ENCODE measurements at places on chromosomes 5 and 9.

GRCh38 chr5:102295534-102296177, 428 bp downstream of the SLCO4C1 start:
- DNase-seq: no peak

DNA sequence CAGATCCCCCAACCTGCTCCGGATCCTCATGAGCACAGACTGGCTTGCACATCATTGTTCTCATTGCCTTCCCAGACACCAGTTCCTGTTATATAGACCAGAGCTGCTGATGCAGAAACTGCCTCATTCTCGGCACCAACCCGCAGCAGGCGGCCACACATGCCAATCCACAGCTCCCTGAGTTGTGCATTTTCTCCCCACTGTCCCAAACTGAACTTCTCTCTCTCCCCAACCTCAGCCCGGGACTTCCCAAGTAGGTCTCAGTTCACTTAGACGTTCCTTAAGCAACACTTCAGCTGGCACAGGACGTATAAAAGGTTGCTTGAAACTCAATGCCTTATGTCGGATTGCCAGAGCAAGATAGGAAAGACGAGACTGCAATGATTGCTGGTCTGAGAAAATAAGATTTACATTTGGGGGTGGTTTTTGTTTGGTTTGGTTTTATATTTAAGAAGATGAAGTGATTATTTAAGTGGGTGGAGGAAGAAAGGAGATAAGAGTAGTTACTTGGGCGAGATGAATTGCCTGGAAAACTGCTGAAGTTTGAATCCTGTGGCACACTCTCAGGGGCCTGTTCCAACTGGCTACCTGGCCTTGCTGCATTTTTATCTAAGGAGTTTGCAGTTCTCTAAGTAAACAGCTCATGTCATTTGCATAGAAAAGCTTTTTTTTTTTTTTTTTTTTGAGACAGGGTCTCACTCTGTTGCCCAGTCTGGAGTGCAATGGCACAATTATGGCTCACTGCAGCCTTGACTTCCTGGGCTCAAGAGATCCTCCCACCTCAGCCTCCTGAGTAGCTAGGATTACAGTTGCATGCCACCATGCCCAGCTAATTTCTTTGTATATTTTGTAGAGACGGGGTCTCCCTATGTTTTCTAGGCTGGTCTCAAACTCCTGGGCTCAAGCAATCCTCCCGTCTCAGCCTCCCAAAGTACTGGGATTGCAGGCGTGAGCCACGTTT, 155.4 kb downstream of the GOLPH3 start:
- DNase-seq: no peak

GRCh38 chr5:159773062-159773924, 143.0 kb upstream of the ADRA1B start:
- peak; percentile 28 for DNase-seq

DNA sequence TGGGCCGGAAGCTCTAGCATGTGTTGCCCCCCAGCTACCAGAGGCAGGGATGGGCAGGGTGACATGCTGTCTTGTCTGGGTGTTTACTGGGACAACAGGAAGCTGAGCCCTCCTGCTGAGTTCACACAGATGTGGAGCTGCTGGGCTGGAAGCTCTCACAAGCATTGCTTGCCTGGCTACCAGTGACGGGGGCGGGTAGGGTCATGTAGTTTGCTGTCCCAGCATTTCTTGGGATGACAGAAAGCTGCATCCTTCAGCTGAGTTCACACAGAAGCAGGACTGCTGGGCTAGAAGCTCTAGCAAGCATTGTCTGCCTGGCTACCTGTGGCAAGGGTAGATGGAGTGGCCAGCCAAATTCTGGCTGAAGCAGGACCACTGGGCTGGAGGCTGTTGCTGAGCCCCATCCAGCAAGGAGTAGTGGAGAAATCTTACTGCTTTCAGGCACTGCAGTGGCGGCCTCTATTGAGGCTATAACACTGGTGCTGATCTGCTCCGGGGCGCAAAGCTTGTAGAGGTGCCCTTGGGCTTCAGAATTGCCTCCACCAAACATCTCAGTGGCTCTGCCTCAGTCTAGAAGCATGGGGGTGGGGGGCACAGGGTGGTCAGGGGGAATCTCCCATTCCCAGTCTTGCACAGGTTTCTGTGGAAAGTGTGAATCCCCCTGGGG, 25.1 kb downstream of the POLK start:
- DNase-seq: no peak

GRCh38 chr5:41415242-41415641, 95.2 kb downstream of the PLCXD3 start:
- no peak for DNase-seq

DNA sequence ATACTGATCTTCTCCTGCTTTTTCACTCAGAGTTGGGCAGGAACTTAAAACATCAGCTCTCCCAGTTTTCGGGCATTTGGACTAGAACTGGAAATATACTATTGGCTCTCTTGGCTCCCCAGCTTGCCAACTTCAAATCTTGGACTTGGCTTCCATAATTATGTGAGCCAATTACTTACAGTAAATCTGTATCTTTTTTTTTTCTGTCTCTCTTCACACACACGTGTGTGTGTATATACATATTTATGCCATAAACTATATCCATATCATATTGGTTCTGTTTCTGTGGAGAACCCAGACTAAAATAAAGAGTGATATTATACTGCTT, 379.6 kb upstream of the PRR16 start:
- DNase-seq: no peak

DNA sequence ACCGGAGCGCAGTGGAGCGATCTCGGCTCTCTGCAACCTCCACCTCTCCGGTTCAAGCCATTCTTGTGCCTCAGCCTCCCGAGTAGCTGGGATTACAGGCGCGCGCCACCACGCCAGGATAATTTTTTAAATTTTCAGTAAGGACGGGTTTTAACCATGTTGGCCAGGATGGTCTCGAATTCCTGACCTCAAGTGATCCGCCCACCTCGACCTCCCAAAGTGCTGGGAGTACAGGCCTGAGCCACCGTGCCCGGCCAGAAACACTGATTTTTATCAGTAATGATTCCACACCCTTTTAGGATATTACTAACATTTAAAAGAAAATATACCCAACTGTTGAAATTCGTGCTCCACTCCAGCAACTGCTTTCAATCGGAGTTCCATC, 464 bp upstream of the FAM151B start:
- no peak for DNase-seq

GRCh38 chr5:142151436-142152383, 43.1 kb downstream of the NDFIP1 start:
- peak; percentile 16 for DNase-seq

GRCh38 chr5:93572608-93573353, 8.2 kb downstream of the NR2F1-AS1 start:
- no peak for DNase-seq

DNA sequence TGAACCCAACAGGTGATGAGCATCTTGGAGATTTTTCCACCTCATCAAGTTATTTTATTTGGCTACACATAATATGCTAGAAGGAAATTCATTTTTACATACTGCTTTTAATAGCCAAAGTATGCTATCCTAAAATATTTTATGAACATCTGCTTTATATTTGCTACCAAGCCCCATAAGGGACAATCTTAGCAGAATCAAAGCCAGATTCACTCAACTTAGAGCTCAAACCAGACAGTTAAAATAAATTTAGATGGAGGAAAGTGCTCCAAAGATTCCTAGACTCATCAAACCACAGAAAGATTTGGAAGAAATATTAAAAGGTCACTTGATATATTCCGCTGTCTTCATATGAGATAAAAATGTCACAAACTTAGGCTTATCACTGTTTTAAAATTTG, 637.1 kb upstream of the CCNG1 start:
- no peak for DNase-seq

DNA sequence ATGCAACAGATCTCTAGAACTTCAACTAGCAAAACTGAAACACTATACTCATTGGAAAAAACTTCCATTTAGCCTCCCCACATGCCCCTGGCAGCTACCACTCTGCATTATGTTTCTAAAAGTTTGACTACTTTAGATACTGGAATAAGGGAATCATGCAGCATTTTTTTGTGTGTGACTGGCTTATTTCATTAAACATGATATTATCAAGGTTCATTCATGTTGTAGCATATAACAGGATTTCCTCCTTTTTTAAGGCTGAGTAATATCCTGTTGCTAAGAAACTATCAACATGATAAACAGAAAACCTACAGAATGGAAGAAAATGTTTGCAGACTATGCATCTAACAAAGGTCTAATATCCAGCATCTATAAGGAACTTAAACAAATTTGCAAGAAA, 597.9 kb downstream of the DMRTA1 start:
- DNase-seq: no peak

GRCh38 chr9:93028448-93029006, 30.0 kb upstream of the SUSD3 start:
- DNase-seq: peak; percentile 25

GRCh38 chr5:122091936-122092600, 14.0 kb upstream of the LOX start:
- DNase-seq: no peak

- no peak for DNase-seq
These were observed 621 bp downstream of the PCDHA13 start for GRCh38 chr5:140882591-140882899.

- no peak for DNase-seq
These were observed 81.3 kb upstream of the COX7C start for GRCh38 chr5:86536396-86536795.

DNA sequence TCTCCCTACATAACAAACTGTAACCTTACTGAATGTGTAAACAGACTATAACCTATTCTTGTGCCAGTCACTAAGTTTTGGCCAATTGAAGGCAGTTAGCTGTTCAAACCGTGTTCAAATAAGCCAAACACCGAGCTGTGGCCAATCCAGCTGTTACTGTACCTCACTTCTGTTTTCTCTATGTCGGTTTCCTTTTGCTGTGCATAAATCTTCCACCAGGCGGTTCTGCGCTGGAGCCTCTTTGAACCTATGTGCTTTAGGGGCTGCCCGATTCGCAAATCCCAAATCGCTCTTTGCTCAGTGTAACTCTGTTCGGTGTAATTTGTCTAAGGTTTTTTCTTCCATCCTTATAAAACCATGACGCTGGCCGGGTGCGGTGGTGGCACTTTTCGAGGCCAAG, 31.8 kb downstream of the F2R start:
- DNase-seq: no peak

- no peak for DNase-seq
These were observed 38.7 kb downstream of the TTC39B start for GRCh38 chr9:15268317-15268716.

DNA sequence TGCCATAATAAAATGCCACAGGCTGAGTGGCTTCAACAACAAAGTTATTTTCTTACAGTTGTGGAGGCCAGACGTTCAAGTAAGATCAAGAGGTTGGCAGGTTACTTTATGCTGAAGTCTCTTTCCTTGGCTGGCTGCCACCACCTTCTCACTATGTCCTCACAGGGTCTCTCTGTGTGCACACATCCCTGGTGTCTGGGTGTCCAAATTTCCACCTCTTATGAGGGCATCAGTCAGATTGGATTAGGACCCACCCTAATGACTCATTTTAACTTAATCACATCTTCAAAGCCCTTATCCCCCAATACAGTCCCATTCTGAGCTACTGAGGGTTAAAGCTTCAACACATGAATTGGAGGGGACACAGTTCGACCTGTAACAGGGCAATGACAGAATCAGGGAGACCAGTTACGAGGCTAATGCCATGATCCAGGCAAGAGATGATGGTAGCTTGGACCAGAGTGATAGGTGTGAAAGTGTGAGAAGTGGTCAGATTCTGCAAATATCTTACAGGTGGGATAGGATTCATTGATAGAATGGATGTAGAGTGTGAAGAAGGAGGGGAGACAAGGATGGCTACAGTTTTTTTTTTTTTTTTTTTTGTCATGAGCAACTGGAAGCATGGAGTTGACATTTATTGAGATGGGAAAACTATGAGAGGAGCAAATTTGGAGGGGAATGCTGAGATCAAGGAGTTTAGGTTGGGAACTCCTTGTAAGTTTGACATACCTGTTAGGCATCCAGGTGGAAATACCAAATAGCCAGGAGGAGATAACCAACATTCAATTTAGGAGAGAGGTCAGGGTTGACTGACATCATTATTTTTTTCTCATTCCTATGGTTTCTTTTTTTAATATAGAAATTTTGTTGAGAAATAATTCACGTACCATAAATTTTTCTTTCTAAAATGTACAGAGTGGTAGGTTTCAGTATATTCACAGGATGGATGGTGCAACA, 39.6 kb upstream of the FGF1 start:
- DNase-seq: no peak

DNA sequence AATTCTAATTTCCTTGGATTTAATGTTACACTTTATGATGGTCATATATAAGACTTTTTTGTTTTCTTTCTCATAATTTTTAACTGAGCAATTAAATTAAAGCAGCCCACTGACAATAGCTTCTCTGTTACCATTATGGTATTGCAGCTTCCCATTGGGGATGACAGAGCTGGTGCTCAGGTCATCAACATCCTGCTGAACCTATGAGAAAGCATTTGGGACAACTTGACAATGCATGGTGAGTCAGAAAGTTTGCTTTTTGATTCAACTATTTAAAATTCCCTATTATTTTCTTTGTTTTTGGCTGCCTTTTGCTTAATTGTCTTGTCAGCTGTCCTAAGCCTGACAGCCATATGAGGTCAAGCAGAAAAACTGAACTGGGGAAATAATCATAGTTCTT, 487.4 kb upstream of the RIOK2 start:
- DNase-seq: no peak

- DNase-seq: no peak
These were observed 603.7 kb downstream of the RAB3C start for GRCh38 chr5:59186623-59187022.

All from stimulated activated CD8-positive, alpha-beta memory T cell treated with anti-CD3 and anti-CD28 coated beads, Interleukin-4, amount 100 ng/mL, for 1 hour (primary cell).